ENCODE measurements at places on chromosomes 3 and 15.
A peak's percentile ranks its signal among the peaks of the same experiment; 100 is the strongest.

GRCh38 chr15:32687556-32687955 is 30.2 kb upstream of the GREM1 start:
- no peak for DNase-seq

GRCh38 chr3:79253704-79254103 is 514.1 kb downstream of the ROBO1 start:
- DNase-seq = peak; percentile 57

DNA sequence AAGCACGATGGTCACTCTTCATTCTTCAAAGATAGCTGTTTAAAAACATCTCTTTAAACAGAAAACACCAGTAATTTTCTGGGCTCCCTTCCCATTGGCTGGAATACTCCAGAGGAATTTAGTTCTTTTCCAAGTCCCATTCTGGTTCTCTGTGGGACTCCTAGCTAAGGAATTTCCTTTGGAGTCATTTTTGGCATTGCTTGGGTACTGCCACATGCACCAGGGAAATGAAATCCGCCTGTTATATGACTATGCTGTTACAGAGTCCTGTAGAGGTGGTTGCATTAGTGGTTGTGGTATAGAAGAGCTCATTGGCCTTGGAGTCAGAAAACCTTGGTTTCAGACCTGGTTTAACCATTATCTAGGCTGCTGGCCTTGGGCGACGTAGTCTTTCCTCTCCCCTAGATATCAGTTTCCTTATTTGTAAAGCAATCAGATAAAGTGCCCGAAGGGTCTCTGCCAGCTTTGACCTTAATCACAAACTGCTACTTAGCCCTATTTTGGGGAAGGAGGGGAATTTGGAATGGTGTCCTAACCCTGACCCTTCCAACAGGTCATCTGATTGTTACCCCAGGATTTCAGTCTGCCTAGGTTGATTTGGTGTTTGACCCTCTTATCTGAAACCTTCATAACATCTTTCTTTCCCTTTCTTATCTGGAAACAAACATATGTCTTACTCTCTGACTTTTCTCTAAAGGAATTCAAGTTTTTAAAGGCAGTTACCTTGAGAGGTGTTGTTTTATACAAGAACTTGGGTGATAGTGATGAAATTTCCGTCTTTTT is 13.4 kb downstream of the RTP1 start:
- no peak for DNase-seq

GRCh38 chr3:107598926-107599771 is 76.4 kb downstream of the BBX start:
- DNase-seq = no peak

GRCh38 chr3:62154457-62155148 is 218.7 kb downstream of the FEZF2 start:
- no peak for DNase-seq

DNA sequence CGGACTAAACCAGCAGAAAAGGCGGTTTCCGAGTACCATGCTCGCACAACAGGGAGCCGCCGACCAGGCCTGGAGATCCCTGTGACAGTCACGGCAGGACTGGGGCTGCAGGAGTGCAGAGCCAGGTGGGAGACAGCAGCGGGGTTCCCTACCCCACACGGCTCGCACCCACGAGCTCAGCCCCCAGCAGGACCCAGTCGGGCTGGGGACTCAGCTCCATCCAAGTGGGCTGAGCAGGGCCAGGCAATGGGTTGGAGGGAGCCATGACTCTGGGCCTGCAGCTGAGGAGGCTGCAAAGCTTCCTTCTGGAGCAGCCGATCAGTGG is 15.8 kb downstream of the XXYLT1 start:
- no peak for DNase-seq

DNA sequence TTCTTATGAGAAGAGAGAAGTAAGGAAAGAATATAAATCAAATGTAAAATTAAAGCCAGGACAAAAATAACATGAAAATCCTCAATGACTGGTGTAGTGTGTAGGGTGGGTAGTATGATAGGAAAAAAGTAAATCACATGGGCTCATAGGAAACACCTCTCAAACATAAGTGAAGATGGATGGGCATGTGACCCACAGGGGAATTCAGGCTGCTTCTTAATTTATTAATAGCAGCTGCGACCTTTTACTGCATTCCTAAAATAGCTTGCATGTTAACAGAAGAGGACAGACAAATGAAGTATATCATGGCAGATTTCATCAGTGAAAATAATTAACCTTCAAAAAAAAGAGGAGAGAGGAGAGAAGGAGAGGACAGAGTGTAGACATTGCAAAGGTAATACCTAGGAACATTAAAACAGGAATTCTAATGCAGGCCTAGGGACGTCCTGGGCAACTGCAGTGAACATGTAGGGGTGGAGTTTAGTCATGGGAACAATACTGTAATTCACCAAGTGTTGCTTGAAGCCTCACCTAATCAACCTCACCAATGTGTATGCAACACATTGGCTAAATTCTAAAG is 132.9 kb downstream of the KCNMB2 start:
- DNase-seq = no peak

DNA sequence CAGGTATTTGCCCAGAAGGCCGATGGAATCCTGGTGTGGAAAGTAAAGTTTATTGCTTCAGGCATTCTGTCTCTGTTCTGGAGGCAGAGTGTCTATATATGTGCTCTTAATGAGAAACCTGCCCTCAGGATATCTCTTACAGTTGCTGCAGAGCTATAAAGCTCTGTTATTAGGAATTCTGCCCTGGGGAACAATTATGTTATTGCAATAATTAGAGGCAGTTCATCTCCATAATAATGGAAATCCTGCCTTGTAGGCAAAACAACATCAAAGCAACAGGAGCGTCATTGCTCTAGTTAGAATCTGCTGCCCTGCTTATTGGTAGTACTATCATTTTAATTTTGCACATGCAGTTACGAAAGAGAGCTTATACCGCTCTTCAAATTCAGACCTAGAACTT is 175.6 kb downstream of the IL5RA start:
- no peak for DNase-seq

All from HFF-Myc (cell line).